ENCODE measurements at places on chromosomes 4 and X.

DNA sequence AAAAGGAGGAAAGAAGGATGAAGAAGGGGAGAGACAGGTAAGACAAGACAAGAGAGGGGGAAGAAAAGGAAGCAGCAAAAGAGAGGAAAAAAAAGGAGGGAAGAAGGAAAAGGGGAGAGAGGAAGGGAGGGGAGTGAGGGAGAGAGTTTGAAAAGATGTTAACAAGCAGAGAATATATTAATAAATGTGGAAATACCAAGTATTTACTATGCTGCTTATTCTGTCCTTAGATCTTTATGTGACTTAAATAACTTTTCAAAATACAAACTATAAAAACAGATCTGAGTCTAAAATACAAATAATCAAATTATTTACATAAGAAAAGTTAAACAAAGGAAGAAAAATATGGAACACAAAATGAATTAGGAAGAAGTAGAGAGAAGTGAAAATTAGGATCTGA, 18.4 kb upstream of the COX18 start:
- DNase-seq: no peak

DNA sequence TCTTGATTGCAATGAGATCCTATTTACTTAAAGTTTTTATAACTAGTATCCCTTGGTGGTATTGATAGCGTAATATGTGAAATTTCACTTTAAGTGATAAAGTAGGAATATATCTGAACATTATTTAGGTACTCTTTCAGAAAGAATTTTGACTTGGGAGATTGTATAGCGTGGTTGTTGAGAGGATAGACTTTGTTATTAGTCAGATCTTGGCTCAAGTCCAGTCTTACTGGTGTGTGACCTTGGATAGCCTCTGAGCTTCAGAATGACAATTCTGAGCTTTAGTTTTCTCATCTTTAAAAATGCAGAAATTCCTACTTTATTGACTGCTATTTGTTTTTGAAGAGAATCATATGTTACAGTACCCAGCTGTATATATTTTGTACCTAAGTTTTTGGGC, 32.6 kb downstream of the DCK start:
- DNase-seq: no peak

GRCh38 chr4:139416073-139416673, 37.7 kb upstream of the RAB33B start:
- DNase-seq: no peak

GRCh38 chrX:40465735-40466551, 114.8 kb upstream of the ATP6AP2 start:
- no peak for DNase-seq

- DNase-seq: no peak
These were observed 457.4 kb downstream of the CENPC start for GRCh38 chr4:67087897-67088296.

DNA sequence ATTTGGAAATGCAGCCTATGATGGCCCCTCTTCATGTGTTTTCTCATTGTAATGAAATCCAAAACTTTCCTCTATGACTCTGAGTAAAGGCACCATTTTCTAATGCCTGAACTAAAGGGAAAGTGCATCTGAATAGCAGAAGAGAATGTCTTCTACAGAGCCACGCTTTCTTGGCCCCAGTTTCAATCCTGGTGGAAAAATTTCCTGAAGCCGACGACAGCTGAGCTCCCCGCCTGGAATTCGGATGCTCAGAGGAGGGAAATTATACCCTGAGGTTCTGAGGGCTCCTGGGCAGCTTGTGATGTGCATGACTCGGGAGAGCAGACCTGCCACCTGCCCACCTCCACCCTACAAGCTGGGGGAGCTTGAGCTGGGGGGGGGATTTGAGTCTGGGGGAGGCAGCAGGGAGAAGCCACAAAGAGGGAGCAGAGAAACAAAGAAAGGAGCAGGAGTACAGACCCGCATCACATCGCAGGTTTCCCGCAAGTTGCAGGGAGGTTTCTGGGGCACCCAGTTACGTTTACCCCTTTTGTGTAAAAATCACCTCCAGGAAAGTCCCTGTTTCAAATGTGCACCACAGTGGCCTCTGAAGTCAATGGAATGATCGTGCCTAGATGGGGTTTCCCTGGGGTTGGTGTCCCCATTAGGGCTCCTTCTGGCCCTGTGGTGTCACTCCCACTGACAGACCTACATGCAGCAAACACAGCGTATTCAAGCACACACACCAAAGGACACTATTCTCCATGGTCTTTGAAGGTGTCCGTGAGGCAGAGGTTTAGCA, 145.6 kb upstream of the RBPJ start:
- DNase-seq: no peak

- no peak for DNase-seq
These were observed 138.5 kb downstream of the GRIA3 start for GRCh38 chrX:123322536-123322935.

DNA sequence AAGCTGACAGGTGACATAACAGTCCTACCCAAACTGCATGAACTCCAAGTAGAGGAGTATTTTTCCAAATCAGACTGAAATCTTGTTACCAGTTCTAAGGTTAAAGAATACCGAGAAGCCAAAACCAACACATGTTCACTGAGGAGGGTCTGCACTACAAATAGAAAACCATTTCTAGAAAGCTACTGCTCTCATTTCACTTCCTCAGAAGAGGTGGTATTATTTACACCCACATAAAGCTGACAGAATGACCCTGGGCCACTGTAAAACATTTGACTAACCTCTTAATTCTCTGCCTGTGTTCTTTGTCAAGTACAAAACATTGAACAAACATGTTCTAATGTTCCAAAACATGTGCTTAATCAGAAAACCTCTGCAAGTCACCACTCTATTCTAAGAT, 95.8 kb downstream of the IQCM start:
- DNase-seq: no peak
